Muscle of back (tissue), 13 donors: ENCODE measurements at places on chromosomes 7 and 10.

DNA sequence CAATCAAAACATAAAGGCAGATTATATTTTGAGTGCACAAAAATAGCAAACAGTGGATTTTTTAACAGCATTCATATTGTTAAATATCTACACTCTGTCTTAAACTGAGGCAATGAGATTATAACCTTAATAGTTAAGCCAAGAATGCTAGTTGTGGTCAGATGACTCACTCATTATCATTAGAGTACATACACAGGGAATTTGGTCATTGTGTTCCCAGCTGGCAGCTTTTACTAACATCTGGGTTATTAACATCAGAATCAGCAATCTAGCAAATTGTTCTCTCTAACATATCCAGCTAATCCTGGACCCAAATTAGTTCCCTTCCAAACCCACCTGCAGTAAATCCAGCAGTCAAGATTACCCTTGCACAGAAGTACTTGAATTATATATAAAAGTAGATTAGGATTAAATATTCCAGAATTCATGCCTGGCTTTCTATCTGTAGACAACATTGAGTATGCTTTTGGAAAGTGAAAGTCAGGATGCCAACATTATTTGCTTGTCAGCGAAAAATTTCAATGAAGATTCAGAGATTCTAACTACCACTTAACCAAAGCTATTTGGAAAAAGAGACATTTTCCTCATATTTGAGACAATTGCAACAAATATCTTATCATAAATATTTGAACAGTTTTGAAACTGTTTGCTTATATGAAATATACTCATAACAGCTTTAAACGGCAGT is 1035.6 kb upstream of the PHF14 start:
- no peak for DNase-seq

DNA sequence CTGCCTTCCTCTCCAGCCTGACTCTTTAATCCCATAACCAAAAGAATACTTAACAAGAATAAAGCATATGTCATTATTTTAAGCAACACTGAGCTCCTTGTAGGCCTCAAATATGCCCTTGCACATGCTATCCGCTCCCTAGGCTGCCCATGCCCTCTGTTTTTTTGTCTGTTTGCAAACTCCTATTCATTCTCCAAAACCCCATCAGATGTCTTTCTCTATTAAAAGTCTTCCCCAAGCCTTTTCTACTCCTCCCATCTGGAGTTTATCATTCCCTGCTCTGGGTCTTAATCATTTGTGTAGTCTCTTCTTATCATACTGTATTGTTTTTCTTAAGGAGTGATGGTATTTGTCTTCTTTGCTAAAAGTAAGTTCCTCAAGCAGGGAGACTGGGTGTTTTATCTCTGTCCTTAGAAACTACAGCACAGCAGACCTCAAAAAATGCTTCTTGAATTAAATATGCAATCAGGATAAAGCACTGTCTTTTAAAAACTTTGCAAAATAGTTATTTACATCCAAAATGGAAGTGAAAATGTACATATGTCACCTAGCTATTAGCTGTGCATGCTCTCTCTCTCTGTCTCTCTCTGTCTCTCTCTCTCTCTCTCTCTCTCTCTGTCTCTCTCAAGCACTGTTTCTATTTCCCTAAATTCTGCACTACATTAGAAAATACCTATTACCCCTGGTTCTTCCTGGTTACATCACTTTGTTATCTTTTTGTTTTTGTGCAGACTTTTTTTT is 56.5 kb upstream of the OPALIN start:
- no peak for DNase-seq

- no peak for DNase-seq
Observed at GRCh38 chr7:71697400-71697799, 565.5 kb downstream of the GALNT17 start.

DNA sequence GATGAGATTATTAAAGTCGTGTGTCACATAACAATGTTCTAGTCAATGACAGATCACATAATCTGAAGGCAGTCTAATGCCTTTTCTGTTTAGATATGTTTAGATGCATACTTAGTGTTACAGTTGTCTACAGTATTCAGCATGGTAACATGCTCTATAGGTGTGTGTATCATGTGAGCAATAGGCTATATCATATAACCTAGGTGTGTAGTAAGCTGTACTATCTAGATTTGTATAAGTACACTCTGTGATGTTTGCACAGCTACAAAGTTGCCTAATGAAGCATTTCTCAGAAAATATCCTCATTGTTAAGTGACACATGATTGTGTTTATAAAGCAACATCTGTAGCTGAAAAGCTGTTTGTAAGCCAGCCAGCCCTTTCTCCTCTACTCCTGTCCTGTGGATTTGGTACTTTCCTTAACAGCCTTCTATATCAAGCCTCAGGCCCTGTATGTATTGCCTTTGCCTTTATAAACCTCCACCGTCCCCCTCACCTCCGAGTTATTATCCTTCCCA is 6.3 kb downstream of the HECTD2 start:
- DNase-seq, result no peak

DNA sequence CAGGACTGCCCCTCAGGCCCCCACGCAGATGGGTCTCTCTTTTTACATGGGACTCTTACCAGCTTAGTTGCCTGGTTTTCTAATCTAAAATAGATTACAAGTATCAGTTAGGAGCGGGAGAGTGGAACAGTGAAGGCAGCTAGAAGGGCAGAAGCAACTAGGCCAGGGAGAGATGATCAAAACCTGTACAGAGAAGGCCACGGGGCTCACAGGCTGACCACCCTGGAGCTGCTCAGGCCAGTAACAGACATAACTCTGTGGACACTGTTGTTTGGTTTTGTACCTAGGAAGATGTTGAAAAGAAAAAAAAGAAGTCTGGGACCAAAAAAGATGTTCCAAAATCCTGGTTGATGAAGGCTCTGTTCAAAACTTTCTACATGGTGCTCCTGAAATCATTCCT is 16.5 kb downstream of the ABCC2 start:
- DNase-seq, result no peak
